NCI-H1092 (cell line): ENCODE measurements at places on chromosomes 7 and 10.

DNA sequence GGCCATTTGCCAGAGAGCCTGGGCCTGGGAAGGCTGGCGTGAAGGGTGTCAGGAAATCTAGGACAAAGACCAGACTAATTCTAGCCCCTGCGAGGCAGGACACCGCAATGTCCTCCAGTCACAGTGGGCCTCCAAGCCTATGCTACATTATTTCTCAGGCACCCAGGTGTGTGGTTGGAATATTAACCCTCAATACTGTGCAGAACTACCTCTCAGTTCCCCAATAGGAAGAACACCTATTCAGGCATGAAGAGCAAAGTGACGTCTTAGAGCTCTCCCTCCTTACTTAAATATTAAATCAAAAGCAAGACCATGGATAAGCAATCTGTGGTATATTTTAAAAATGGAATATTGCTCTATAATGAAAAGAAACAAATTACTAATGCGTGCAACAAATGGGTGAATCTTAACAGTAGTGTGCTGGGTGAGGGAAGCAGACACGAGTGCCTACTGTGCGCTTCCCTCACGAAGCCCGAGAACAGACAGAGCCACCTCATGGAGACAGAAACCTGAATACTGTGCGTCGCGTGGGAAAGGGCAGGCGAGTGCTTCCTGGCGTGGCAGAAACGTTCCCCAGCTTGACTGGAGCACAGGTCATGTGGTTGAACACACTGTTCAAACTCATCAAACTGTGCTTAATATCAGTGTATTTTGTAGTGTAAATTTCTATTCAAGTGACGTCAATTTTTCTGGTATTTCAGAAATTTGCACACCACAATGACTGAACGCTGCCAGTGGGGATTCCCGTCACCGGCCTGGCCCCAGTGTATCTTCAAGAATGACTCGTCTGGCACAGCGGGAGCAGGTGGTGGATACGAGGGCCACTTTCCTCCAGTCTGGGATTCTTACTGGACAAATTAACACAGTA is 15.5 kb upstream of the PTPRN2 start:
- no peak for DNase-seq

DNA sequence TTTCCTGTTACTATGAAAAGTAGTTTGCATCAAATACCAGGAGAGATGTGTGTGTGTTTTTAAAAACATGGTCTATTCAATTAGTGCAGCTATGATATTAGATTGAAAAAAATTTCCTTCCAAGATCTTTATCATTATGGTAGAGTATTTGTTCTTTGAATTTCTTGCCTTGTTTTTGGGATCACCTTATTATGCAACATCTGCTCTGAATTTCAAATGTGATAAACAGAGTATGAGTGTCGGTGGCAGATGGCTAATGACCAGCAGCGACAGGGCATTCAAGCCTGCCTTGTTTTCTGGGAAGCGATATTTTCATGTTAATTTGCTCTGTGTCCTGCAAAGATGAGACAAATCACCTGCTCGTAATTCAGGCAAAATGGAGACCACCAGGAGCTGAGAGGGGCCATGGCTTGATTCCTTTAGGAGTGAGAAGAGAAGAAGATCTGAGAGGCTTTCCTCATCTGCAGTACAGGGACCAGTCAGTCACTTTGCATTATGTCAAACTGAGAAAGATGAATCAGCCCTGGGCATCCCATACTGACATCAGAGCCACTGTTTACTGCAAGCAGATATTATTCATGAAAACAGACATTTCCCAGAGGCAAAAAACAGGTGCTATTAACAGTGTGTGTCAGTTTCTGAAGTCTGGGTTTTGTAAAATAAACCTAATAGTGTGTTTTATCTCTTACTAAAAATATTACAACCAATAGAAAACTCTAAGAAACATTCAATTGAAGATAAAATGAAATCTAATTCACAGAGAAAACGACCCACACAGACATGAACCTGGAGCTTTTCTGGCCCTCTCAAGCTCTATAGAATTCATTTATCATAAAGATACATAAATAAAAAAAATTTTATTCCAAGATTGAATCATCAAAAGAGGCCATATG is 67.6 kb downstream of the CDK6 start:
- peak; percentile 32 for DNase-seq

DNA sequence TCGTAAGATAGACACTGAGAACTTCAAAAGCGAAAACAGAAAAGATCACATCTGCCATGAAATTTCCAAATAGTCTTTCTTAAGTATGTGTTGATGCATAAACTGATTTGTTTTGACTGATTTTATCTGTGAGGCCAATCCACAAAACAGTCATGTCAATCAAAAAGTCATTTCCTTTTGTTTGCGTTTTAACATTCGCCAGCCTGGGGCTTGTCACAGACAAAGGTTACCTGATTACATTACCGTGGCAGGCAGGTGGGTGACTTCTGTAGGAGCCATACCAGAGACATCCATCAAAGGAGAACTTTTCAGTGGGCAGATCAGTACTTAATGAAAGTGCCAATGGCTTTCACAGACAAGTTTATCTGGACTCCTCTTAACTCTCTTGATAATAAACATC is 45.5 kb upstream of the BET1 start:
- no peak for DNase-seq

- no peak for DNase-seq
These were observed 236.6 kb downstream of the POM121L12 start for GRCh38 chr7:53272081-53272480.

- no peak for DNase-seq
These were observed 61.6 kb upstream of the ADRA2A start for GRCh38 chr10:111015181-111015580.

GRCh38 chr10:114715171-114715670 is 57.1 kb upstream of the ABLIM1 start:
- DNase-seq: no peak

DNA sequence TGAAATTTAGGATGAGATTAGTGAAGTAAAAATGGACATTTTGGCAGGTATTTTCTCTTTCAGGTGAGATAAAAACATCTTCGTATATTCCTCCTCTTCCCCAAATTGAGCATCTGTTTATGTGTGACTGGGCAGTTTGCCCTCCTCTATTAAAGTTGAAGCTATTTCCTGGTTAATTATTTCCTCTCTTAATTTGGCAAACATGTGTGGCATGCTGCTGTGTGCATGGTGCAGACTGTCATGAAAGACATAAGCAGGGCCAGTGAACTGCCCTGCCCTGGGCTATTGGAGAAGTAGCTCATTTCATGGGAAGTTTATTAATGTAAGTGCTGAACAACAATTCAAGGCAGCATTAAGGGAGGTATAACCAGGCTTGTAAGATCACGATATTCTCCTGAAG is 52.6 kb downstream of the EVX1 start:
- DNase-seq: no peak

- DNase-seq: no peak
These were observed 155.8 kb downstream of the GPAM start for GRCh38 chr10:112027731-112028280.

DNA sequence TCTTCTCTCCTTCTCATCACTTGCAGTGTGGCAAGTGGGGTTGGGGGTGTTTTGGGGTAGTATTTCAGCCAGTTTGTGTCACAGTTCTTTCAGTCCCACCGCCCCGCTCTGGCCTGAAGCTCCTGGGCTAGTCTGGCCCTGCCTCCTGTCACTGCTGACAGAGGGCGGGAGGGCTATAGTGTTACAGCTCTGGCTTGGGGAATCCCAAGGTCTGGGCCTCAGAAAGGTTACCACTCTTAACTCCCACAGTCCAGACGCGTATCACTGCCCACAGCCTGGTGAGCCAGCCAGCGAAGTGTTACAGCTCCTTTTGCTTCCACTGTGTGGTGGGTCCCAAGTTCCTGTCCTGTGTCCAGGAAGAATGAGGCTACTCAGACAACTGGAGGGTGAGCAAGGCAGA is 56.0 kb downstream of the ZNF777 start:
- DNase-seq: no peak

DNA sequence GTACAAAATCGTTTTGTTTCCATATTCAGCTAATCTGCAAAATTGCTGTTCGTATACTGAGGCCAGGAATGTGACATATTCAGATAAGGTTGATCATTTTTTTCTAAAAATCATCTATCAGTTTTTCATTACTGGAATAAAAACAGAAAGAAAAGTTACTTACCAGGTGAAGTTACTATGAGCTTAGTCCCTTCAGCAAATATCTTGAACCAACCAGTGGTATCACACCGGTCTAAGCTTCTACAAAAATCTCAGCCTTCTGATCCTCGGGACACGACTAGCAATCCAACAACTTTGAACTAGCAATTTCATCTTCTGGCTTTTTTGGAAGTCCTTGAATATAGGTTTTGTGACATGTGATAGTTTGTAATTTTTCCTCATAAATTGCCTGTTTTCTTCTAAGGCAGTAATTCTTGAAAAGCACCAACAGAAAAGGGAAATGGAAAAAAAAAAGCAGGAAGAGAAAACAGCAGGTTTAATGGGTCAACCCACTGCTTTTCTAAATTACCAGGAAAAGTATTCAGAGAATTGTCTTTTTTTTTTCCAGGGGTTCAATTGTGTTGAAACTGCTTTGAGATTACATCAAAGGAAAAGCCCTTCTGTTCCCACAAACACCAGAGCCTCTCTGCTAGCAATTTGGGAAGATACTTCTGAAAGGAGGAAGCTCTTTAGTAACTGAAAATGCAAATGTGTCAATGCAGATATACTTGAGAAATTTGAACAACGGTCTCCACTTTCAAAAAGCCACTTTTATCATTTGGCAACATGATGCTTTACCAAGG is 2.9 kb upstream of the TARP start:
- no peak for DNase-seq

GRCh38 chr10:83607959-83608745 is 531.2 kb upstream of the GHITM start:
- no peak for DNase-seq

GRCh38 chr7:50507898-50508470 is 57.2 kb downstream of the DDC start:
- DNase-seq: peak; percentile 69

DNA sequence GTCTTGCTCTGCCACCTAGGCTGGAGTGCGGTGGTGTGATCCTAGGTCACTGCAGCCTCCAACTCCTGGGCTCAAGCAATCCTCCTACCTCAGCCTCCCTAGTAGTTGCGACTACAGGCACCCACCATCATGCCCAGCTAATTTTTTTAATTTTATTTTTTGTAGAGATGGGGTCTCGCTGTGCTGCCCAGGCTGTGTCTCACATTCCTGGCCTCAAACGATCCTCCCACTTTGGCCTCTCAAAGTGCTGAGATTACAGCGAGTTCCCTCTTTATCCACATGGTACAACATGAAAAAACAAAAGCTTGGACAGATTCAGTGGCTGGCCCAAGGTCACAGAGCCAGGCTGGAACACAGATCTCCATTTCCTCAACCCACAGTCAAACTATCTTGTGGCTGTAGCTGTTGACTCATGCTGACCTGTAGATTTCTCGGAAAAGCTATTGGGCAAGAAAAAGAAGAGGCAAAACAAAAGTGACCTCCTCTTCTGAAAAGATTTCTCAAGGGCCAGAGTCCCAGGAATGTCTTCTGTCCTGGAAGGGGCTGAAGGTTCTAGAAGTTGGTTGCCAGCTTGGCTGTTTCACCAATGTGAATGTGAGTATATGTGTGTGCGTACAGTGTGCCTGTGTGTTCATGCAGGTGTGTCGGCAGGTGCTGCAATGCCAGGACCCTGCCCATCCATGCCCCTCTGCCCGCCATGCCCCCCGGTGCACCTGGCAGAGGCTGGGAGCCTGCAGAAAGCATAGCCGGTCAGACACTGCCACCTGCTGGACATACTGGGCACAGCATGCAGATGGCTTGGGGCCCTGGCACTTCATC is 28.4 kb downstream of the TMEM130 start:
- peak; percentile 24 for DNase-seq

- DNase-seq: no peak
These were observed 179.4 kb downstream of the SEMA3E start for GRCh38 chr7:83469491-83469890.

DNA sequence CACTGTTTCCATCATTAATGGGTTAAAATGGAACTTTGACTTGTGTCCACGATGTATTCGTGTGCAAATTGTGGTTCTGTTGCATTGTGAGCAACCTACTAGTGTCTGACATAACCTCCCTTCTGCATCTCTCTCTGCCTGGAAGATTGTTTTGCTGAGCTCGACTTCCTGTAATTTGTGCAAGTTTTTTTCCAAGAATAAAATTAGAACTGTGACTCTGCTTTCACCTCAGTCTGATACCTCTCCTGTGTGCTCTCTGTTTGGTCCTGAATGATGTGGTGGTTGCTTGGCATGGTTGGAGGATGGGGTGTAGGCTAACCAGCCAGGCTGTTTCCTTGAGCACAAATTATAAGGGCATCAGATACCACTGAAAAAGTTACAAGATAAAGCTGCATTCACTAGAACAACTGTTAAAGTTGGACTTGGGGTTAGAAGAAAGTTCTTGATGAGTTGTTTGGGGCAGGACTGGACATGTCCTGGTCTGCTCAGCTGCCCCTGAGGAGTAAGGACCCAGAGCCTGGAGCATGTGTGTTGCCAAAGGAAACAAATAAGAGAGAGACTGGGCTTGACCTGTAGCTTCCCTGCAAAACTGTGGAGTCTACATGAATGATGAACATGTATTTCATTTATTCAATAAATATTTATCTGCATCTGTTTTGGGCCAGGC is 1.9 kb upstream of the VOPP1 start:
- DNase-seq: no peak

DNA sequence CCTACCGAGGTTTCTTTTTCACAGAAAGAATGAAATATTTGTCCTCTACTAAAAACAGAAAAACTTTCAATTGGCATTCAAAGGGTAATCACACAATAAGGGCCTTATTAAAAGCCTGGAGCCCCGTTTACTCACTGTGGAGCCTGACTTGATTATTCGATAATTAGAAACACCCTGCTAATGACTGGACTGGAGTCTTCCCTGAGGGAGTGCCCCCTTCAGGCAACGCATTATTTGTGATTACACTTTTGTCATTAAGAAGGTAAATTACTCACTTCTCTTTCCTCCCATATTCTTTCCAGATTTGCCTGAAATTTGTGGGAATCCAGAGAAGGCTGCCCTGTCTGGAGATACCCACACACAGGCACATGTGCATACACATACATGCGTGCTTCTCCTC is 444.2 kb upstream of the NPVF start:
- DNase-seq: no peak

DNA sequence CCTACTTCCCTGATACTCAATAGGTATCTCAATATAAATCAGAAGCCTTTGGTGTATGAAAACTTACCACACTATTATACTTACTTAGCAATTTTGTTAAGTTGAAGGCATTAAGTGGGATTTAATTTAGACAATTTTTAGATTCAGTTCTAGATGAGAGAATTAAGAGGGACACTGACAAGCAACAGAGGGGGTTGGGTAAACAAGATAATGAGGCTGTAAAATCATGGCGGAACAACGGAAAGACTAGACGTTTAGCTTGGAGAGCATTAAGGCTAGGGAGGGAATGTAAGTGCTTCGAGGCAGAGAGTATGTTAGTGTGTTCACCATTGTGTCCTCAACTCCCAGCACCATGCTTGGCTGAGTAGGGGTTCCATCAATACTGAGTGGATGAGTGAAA is 71.3 kb downstream of the DENND11 start:
- DNase-seq: no peak

GRCh38 chr7:147859033-147859432 is 731.5 kb upstream of the C7orf33 start:
- DNase-seq: no peak
